ENCODE measurements at places on chromosomes 2 and 18. TPM values are rescaled to one million over a fixed set of nuclear protein-coding genes. Genes with fewer than 3 reads are reported as not detected.

ZNF396 gene
- 4.8 TPM for total RNA-seq

CTIF gene
- total RNA-seq: 48.5 TPM

LIMS4 gene
- total RNA-seq: 1.0 TPM

ALPI gene
- 6.5 TPM for total RNA-seq

ATP6V1C2 gene
- total RNA-seq: 0.93 TPM

SPATA3 gene
- total RNA-seq: not detected

PAIP2B gene
- 21.5 TPM for total RNA-seq

SULT1C4 gene
- 27.5 TPM for total RNA-seq

RAB6C gene
- 0.50 TPM for total RNA-seq

SLC39A6 gene
- total RNA-seq: 48.7 TPM

GRCh38 chr18:10296491-10296890, 157.9 kb upstream of the APCDD1 start:
- no peak for DNase-seq

DNA sequence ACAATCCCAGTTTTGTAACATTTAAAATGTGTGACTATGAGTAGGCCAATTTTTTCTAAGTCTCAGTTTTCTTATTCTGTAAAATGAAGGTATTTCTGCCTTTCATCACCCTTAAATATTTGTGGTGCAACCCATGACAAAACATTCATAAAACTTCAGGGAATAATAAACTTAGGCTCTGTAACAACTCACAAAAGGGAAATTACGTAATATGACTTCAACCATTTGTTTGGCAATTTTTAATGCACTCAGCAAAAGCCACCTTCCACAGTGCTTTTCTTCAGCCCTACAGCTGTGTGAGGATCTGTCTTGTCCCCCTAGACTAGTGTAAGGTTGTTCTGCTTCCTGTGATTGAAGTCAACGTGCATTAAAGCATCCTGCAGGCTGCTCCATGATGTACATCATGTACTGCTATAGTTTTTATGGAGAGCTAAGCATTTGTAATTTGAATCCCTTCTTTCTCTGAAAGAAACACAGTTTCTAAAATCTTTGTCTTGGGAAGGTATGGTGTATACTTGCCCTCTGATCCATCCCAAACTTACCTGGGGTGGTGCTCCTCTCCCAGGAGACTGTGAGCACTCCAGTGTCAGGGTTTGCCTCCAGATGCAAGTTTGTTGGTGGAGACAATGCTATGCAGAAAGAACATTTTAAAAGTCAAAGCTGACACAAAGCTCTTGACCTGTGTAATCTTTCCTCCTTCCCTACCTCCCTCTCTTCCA, 39.1 kb downstream of the FN1 start:
- DNase-seq: no peak

DNA sequence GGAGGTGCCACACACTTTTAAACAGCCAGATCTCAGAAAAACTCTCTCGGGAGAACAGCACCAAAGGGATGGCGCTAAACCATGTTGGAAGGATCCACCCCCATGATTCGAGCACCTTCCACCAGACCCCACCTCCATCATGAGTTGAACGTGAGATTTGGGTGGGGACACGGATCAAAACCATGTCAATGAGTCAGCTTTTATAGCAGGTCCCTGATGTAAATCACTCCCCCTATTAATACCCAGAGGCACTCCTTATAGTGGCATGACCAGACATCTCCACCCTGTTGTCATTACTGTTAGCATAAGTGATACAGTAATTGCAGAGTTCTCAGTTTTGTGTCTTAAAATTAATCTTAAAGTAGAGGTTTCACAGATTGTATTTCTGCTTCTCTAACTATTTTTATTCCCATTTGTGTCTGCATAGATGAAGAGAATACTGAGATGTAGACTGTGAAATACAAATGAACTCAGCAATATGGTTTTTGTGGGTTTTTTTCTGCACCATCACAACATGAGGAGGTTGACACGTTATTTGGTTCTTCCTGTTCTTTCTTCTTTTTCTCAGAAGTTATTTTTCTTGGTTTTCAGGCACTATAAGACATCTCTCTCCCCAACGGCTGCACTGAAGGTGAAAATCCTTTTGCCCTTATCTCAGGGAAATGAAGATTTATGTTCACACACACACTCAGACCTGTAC, 218.2 kb downstream of the ARL4C start:
- no peak for DNase-seq

GRCh38 chr2:221104361-221104811, 467.7 kb downstream of the EPHA4 start:
- DNase-seq: no peak

DNA sequence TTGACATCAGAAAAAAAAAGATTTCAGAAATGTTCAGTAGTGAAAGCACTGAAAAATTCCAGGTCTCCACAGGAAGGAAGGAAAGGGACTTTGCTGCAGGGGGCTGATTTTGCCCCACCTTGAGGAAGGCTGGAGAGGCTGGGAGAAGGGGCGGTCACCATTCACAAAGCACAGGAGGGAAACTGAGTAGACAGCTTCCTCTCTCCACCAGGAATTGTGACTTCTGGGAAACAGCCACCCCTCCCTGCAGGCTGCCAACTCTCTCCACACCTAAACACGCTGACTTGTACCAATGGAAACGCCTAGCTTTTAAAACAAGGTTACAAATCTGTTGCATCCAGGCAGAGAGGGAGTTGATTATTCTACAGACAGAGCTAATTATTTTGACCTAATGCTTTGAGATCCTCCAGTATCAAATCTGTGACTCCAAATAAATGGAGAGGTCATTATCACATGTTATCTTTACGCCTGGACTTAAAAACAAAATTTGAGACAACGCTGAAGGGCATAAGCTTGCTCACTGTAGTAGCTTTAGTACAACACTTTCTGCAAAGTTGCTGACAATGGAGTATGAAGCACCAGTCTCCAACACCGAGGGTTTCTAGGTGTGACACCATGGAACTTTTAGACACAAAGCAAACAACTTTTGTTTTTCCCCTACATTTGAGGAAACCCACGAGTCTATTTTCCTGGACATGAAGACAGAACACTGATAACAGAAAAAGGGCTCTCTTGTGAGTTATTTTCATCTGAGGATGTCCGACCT, 42.7 kb downstream of the EPHA4 start:
- no peak for DNase-seq

DNA sequence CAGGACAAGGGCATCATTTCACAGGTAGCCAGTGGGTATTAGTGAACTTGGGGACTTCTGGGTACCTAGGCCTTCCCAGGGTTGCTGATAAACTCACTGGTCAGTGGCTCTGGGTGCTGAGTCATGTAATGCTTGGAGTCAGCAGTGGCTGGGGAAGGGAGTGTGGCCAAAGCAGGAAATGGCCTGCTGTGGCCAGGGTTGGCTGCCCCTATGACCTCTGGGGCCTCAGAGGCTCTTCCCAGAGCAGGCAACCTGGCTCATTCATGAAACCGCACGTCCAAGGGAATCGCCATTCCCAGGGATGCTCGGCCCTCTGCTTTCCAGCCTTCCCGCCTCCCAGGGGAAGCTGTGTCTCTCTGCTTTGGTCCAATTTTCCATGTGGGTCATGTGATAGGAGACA, 294.9 kb downstream of the DYSF start:
- no peak for DNase-seq

GRCh38 chr2:121919803-121920202, 164.4 kb downstream of the TSN start:
- DNase-seq: no peak

GRCh38 chr18:43692099-43692690, 414.9 kb upstream of the SYT4 start:
- DNase-seq: no peak

GRCh38 chr2:109188898-109189297, 59.9 kb downstream of the SH3RF3 start:
- DNase-seq: no peak

- DNase-seq: no peak
Observed at GRCh38 chr2:187917535-187917934, 363.3 kb upstream of the TFPI start.

DNA sequence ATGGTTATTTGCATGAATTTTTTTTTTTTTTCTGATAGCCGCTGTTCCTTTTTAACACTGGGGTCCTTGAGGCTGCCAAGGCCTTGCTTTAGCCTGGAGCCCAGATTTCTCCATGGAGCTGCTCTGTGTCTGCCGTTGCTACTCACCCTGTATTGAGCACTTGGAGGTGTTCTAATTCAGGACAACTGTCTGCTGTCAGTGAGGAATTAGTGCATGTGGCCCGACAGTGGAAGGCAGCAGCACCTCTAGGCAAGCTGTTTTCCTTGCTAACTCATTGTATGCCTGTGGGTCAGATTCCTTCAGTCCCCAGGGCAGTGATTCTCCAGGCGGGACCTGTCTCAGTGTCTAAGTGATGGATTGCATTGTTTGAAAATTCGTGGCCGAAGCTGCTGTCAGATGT, 147.7 kb upstream of the DPP10 start:
- no peak for DNase-seq

DNA sequence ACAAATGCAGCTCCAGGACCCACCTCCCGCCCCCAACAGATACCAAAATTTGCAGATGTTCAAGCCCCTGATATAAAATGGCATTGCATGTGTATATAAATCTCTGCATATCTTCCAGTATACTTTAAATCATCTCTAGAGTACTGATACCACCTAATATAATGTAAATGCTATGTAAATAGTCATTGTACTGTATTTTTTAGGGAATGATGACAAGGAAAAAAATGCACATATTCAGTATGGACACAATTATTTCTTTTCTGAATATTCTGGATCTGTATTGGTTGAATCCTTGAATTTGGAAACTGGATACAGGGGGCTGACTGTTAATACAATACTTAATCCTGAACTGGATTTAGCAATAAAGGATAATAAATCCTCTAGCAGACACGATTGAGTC, 67.7 kb downstream of the FRZB start:
- no peak for DNase-seq

DNA sequence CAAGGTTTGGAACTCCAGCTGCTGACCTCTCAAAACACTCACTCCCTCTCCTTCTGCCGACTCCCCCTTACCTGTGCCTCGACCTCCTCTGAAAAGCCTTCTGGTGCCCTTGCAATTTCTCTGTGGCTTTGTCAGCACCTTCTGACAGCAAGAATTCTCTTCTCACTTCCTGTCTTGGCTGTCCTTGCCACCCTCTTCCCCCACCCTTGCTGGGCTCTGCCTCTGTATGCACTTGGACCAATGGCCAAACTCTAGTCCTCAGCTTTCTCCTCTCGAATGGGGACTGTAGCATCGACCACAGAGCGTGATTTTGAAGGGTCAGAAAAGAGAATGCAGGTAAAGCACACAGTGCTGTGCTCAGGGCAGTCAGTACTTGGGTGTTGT, 99.0 kb downstream of the HS1BP3 start:
- DNase-seq: no peak

All from type B pancreatic cell (in vitro differentiated cells).